ENCODE measurements at places on chromosomes 2 and 18.

GRCh38 chr2:98483257-98483861 is 38.7 kb downstream of the INPP4A start:
- no peak for DNase-seq

DNA sequence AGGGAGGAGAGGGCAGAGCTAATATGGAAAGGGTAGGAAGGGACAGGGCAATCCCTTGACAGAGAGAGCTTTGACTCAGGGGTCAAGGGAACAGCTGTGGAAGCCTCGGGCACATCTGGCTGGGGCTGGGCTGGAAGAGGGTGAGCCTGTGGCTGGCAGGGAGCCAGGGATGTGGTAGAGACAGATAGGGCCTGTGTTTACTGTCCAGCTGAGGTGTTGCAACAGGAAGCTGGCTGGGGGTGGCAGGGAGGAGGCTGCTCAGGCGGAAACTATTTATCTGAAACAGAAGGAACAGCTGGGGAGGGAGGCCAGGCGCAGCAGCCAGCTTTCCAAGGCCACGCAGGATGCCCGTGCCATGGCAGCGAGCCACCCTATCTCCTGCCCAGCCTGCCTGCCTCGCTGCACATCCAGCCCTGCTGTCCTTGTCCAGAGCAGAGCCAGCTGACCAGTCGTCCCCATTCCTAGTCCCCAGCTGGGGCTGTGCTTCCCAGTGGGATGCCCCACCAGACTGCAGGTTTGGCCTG is 264.7 kb downstream of the CYP26B1 start:
- peak; percentile 66 for DNase-seq

DNA sequence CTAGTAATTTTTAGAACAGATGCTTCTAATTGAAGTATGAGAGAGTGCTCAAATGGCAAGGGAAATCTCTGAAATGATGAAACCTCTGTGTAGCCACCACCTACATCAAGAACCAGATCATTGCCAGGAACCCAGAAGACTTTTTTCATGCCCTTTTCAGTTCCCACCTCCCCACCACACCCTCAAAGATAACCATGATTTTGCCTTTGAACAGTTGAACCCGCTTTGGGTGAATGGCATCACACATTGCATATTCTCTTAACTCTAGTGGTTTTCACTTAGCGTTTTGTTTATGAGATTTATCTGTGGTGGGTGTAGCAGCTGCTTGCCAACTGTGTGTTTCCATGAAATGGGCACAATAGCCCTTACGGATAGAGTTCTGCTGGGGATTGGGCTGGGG is 142.9 kb upstream of the HDAC4 start:
- DNase-seq = no peak

DNA sequence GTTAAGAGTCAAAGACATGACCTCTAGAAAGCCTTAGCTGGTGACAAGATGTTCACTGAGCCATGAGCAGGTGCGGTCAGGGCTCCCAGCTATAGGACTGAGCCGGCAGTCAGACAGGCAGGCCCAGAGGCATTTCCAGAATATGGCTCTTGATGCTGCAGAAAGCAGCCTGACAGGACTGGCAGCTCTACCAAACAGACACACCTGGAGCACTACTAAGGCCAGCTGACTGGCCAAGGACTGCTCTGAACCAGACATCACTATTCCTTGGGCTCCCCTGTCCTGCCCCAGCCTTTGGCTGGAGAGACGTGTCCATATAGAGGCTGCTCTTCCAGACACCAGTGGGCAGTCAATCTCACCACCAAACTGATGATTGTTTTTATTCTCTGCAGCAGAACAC is 98.8 kb downstream of the RIF1 start:
- no peak for DNase-seq

DNA sequence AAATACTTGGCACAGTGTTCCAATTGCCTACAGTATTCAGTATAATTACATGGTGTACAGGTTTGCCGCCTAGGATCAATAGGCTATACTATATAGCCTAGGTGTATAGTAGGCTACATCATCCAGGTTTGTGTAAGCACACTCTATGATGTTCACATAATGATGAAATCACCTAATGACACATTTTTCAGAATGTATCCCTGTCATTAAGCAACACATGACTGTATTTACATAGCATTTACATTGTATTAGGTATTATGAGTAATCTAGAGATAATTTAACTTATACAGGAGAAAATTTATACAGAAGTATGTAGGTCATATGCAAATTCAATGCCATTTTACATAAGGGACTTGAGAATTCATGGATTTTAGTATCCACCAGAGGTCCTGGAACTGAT is 35.4 kb downstream of the SCN7A start:
- DNase-seq = no peak

GRCh38 chr2:111653103-111653624 is 230.8 kb downstream of the ANAPC1 start:
- DNase-seq = no peak

- no peak for DNase-seq
These were observed 93.9 kb downstream of the ACVR1 start for GRCh38 chr2:157782057-157782845.

- DNase-seq = no peak
These were observed 20.4 kb upstream of the IHH start for GRCh38 chr2:219081096-219081495.

DNA sequence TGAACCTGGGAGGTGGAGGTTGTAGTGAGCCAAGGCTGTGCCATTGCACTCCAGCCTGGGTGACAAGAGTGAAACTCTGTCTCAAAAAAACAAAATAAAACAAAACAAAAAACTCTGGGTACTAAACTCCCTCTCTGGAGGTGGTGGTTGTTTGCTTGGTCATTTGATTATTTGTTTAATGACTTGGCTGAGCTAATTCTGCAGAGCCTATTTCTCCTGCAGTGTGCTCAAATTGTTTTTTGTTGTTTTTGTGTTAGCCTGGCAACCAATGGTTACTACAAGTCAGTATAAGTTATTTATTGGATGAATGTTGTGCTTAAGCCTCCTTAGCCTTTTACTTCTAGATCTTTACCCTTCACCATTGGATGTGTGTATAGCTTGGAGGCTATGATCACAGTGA is 387.5 kb downstream of the ADCYAP1 start:
- no peak for DNase-seq

DNA sequence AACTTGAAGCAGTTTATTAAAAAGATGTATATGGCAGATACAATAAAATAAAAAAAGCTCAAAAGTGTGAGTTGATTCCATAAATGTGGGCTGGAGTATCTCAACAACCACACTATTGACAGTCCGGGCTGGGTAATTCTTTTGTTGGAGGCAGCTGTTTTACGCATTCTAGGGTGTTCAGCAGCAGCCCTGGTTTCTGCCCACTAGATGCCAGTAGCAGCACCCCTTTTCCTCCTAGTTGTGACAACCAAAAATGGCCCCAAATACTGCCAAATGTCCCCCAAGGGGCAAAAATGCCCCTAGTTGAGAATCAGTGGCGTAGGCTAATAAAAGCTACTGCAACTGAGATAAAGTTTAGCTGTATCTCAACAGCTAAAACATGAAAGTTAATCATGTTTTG is 44.8 kb downstream of the CHMP3 start:
- no peak for DNase-seq

DNA sequence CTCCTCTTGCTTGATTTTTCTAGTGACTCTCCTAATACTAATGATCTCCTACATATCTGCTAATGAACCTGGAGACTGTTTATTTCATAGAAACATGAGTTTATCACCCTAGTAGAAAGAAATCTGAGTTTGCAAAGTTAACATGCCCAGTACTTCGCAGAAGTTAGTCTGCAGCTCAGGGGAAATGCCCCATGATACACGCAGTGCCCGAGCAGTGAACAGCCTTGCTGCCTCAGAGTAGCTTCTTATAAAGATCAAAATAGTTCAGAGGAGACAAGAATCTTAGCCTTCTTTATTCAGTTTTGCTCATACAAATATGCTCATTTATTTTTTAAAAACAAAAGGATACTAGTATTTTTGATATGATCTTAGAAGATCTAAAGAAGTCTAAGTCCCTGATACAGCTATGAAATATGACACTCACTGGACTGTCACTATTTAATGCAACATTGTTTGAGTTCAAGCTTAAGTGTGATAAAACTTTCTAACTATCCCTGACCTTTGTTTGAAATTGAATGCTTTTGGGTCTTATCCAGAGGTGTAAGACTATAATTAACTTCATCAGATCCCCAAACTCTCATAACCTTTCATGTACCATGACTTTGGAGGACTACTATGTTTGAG is 20.5 kb downstream of the FRZB start:
- no peak for DNase-seq

- DNase-seq = no peak
These were observed 500.6 kb upstream of the MYT1L start for GRCh38 chr2:2831633-2832032.

DNA sequence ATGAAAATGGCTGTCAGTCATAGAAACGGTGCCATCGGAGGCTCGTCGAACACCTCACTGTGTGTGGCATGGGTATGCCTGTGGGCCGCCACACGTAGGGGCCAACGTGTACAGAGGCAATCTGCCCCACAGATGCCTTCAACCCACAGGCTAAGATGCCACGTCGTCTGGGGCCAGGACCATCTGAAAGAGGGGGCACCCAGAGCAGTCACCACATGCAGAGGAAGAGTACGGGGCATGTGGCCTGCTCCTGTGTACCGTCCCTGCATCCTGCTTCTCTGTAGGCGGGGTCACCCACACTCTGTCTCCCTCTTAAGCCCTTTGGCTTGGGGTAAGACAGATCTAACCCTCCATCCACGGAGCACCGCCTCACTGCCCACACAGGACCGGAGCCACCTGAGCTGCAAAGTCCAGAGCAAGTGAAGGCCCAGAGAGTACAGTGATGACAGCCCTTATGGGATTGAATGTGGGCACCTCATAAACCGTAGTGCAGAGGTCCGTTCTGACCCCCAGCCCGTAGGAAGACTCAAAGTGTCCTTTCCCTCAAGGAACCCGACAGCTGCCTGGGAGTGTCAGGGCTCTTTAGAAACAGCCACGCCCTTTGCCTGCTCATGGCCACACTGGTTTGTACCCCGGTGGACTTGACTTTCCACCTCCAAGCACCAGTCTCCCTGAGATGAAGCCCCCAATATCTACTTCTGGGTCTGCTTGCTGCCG is 66.2 kb downstream of the TWIST2 start:
- no peak for DNase-seq

- DNase-seq = no peak
These were observed 267.1 kb downstream of the PRKCE start for GRCh38 chr2:45918463-45919159.
